Cardiac fibroblast (primary cell): ENCODE measurements at places on chromosomes 7 and 10.

- no peak for DNase-seq
Observed at GRCh38 chr10:98667081-98667480, 220.3 kb upstream of the HPS1 start.

DNA sequence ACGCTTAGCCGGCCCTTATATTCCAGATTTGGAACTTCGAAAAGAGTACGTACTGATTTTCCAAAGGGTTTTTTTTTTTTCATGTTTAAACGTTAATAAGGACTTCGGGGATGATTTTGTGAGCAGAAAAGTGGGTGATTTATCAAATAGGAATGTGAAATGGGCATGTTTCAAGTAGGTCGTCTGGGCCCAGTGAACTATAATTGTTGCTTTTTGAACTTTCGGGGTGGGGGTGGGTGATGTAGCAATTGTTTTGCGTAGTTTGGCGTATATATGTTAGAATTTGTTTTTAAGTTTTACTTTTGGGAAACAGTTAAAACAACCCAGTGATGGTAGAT lies 299 bp upstream of the PBLD start:
- peak; percentile 80 for DNase-seq

DNA sequence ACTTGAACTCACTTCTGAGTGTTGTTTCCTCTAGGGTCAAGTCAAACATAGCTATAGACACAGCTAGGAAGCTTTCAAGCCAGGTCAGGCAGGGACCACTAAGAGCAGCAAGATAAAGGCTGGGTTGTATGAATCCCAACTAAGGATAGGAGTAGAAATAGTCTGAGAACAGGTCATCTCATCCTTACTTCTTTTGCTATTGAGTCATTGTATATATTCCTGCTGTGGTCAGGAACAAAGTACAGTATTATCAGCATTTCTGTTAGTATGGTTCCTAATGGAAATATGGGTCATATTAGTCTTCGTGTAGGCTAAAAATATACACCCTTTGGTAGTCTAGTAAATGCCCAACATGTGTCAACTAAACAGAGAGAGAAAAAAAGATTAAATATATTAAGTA lies 145.3 kb downstream of the BTAF1 start:
- no peak for DNase-seq

DNA sequence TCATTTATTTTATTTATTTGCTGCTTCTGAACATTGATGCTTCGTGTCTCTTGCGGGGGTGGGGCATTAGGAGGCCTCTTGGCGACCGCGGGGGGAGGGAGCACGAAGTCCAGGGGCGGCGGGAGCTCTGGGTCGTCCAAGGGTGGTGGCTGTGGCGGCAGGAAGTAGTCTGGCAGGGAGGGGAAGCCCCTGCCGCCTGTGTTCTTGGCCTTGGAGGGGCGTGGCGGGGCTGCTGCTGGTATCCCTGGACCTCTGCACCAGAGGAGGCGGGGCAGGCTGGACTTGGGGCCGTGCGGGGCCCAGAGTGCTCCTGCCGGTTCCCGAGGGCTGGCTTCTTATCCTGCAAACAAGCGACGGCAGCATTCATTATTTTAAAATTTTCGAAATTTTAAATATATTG lies 70.5 kb upstream of the ABI1 start:
- DNase-seq, result no peak

GRCh38 chr7:159115601-159116501 lies 28.8 kb downstream of the VIPR2 start:
- no peak for DNase-seq
